ENCODE measurements at places on chromosomes 13 and 19. TPM values are rescaled to one million over a fixed set of nuclear protein-coding genes. Genes with fewer than 3 reads are reported as not detected.

ADGRE3 gene
- polyA plus RNA-seq = not detected

SSBP4 gene
- polyA plus RNA-seq = 135 TPM

CGB3 gene
- not detected for polyA plus RNA-seq

HSPB6 gene
- polyA plus RNA-seq = 816 TPM

GPR12 gene
- 0.23 TPM for polyA plus RNA-seq

ZNF610 gene
- polyA plus RNA-seq = 3.7 TPM

GRIN2D gene
- polyA plus RNA-seq = 2.5 TPM

FUT6 gene
- polyA plus RNA-seq = not detected

MCEMP1 gene
- polyA plus RNA-seq = 0.25 TPM

- DNase-seq = no peak
Measured at GRCh38 chr19:29446361-29446760, 79.4 kb upstream of the VSTM2B start.

DNA sequence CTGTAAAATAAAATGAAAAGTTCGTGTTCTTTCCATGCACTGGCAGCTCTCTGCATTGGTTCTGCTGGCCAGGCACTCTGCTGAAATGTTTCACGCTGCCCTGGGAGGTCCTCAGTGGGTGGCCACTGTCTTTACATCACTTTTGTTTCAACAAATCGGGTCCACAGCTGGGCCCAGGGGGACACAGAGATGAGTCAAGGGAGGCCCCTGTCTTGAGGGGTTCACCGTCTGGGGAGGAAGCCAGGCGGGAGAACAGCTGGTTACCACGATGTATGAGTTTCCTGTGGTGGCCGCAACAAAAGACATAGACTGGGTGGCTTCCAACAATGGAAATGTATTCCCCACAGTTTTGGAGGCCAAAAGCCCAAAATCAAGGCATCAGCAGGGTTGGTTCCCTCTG is 5.1 kb upstream of the KLF2 start:
- no peak for DNase-seq

DNA sequence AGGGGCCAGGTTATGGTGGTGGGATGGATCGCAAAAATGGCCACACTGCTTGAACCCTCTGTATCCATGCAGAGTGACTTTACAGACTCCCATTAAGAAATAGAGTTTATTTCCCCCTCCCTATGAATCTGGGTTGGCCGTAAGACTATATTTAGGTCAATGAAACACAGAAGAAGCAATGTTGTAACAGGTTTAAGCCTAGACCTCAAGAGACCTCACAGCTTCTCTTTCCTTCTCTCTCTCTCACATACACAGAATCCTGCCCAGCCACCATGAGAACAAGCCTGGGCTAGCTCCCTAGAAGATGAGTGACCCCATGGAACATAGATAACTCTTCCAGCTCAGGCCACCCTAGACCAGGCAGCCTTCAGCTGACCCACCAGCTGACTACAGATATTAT is 21.0 kb upstream of the FBL start:
- DNase-seq = no peak

DNA sequence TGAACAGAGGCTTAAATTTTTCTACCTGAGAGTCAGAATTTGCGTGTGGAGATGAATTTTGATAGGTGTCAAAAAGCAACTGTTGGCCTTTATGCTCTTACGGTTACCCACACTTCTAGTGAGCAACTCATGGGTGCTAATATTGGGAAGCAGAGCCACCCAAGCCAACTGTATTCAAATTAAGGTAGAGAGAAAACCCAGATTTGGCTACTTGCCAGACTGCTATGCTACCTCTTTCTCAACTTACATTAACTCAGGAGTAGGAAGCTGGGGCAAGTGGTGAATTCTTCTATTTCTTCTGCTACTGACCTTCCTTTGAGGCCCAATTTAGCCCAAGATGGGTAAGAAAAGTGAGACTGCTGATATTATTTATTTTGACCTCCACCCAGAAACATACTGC is 83.9 kb downstream of the OLFM4 start:
- DNase-seq = no peak

GRCh38 chr13:41246969-41247680 is 16.3 kb downstream of the MTRF1 start:
- no peak for DNase-seq

DNA sequence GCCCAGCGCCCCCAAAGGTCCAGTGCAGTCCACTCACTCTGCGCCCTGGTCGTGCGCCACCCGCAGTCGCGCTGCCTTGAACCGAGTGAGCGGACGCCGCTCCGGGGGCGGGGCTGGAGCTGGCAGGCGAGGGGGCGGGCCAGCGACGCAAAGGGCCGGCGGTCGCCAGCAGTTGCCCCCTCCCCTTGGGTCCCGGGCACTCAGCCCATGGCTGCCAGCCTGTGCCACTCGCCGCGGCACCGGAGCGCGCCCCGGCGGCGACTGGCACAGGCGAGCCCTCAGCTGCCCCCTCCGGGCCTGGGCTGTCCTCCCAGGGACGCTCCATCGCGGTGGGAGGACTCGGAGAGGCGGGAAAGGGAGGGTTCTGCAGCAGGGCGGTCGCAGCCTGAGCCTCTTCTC is at the start of gene S1PR5:
S1PR5 (minus strand) TSS at position 87 of the 399 bp plus-strand sequence. CDS start 2,436 bp downstream, outside the sequence.
- no peak for DNase-seq

GRCh38 chr13:98524391-98524790 is 52.5 kb downstream of the STK24 start:
- DNase-seq = no peak

DNA sequence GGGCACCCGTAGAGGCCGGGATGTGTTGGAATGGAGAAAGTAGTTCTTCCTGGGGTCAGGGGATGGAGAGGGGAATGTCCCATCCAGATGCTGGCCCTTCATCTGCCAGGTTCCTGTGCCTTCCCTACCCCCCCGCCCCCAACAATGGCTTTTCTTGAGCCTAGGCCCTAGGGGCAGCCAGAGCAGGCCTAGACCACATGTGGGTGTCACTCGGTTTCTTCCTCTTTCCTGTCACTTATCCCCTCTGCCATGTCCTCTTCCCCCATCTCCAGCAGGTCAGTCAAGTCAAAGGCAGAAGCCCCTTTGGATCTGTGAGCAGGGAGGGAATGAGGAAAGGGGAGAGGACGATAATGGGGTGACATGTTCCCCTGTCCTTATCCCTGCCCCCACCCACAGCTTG is 36.4 kb downstream of the LYL1 start:
- no peak for DNase-seq

- no peak for DNase-seq
Measured at GRCh38 chr19:45244133-45244794, 943 bp downstream of the EXOC3L2 start.

GRCh38 chr13:23381866-23382265 is 51.6 kb downstream of the SACS start:
- DNase-seq = no peak

DNA sequence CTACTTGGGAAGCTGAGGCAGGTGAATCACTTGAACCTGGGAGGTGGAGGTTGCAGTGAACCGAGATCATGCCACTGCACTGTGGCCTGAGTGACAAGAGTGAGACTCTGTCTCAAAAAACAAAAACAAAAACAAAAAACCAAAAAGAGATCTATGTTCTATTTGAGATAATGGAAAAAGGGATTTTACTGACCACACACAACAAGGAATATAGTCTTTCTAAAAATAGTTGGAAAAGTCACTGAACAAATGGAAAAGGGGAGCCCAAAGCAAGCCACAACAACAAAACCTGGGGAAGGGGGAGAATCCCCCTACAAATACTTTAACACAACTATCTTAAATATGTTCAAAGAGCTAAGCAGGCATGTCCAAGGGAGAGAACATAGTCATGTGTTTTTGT is 37.3 kb downstream of the ZNF558 start:
- no peak for DNase-seq

- DNase-seq = no peak
Measured at GRCh38 chr19:1991018-1991913, 24.2 kb downstream of the BTBD2 start.

- DNase-seq = no peak
Measured at GRCh38 chr13:55437162-55437561, 1703.6 kb upstream of the PRR20A start.

- no peak for DNase-seq
Measured at GRCh38 chr13:101575581-101575980, 123.1 kb downstream of the ITGBL1 start.
